ENCODE measurements at places on chromosomes 16 and 17. TPM values are rescaled to one million over a fixed set of nuclear protein-coding genes. Genes with fewer than 3 reads are reported as not detected.
A peak's percentile ranks its signal among the peaks of the same experiment; 100 is the strongest.

DNA sequence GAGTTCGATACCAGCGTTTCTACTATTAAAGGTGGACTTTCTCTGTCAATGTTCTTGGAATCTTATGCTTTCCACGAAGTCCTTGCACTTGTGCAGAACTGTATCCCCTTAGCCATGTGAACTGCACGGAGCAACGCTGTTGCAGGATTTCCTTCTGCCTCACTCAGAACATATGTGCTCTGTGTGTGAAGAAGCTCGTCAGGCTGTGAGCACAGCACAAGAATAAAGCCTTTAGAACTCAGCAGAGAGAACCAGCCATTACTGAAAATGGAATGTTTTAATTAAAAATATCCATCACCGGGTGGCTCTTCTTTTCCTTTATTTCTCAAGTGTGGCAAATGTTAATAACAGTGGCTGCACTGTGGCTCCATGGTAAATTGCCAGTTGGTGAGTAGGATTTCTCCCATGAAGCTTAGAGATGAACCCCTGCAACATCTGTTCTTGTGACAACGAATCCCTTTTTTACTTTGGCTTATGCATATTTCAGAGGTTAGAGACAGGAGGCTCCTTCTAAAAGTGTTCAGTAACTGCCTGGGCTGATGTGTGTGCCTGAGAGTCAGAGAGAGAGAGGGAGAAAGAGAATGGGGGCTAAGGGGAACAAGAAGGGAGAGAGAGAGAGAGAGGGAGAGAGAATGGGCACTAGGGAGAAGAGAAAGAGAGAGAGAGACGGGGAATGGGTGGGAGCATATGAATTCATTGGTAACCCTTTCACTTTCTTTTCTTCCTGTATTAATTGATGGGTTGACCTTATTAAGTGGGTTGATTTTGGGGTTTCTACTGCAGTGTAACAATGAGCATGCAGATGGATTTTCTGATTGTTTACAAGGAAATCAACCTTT is 50.0 kb downstream of the RPTOR start:
- DNase-seq = no peak

DNA sequence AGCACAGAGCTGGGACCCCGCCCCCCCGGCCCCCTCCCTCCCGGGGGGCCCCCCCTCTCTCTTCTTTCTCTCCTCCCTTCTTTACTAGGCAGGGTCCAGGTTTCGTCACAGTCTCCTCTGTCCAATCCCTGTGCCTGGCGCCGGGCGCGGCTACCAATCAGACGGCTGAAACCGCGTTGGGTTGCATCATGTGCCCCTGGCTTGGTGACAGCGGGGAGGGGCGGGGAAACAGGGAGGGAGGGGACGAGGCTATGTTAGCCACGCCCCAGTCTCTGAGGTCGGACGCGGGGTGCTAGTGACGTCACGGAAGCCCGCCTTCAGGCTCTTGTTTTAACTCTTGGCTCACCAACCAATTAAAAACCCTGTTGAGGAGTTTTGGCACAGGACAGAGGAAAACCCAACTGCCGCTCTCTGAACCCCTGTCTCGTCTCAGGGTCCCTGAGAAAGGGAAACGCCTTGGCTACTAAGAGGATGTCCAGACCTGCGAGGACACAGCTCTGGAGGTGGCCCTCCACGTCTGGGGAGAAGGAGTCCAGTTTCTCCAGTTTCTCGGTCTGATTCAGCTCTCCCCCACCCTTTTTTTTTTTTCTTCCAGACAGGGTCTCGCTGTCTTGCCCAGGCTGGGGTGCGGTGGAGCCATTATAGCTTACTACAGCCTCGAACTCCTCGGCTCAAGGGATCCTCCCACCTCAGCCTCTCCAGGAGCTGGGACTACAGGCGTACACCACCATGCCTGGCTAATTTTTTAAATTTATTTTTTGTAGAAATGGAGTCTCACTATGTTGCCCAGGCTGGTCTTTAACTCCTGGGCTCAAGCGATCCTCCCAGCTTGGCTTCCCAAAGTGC is 441 bp upstream of the PLEKHH3 start:
- peak; percentile 99 for DNase-seq

- no peak for DNase-seq
Measured at GRCh38 chr17:34485999-34486398, 93.4 kb upstream of the TMEM132E start.

GRCh38 chr16:68070806-68071517 is 14.2 kb upstream of the NFATC3 start:
- no peak for DNase-seq

The MT1X gene
- 138 TPM for total RNA-seq

DNA sequence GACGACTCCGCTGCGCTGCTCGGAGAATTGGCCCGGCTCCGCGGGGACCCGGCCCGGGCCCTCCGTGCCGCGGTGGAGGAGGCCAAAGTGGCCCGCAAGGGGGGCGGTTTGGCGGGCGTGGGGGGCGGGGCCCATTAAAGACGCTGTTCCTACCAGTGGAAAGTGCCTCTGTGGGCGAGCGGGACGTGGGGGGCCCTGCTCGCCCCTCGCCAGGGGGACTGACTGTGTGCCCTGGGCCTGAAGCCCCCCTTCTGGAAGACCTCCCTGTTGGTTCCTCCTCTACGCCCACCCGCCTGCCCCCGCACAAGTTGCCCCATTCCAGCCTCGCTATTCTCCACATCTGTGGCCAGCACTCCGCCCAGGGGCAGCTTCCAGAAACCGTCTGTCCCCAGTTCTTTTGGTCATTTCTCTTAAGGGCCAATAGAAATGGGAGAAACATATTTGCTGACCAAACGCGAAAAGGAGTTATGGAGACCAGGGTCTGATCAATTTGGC is 1.9 kb upstream of the FGF11 start:
- no peak for DNase-seq

GRCh38 chr17:31787857-31788570 is 71.0 kb downstream of the COPRS start:
- DNase-seq = no peak

- DNase-seq = no peak
Measured at GRCh38 chr17:31691251-31691905, 167.7 kb downstream of the COPRS start.

GRCh38 chr16:86042996-86043725 is 144.2 kb downstream of the IRF8 start:
- no peak for DNase-seq

DNA sequence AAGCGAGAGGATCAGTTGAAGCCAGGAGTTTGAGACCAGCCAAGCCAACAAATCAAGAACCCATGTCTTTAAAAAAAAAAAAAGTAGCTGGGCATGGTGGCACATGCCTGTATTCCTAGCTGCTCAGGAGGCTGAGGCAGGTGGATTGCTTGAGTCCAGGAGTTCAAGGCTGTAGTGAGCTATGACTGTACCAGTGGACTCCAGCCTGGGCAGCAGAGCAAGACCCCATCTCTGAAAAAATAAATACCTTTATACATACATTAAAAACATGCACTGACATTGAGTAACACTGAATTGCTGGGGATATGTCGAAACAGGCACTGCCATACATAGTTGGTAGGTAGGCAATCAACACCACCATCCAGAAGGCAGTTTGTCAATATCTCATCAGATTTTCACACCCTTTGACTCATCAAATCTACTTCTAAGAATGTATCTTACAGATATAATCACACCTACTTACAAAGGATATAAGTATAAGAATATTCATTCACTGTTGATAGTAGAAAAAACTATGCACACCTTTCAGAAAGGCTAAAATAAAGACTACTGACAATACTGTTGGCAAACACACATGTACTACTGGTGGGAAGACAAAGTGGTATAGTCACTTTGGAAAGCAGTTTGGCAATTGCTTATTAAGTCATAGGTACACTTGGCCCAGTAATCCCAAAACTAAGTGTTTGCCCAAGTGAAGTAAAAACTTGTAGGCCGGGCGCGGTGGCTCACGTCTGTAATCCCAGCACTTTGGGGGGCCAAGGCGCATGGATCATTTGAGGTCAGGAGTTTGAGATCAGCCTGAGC is 6.4 kb upstream of the CEP20 start:
- no peak for DNase-seq
